ENCODE measurements at places on chromosomes 5 and 9. TPM values are rescaled to one million over a fixed set of nuclear protein-coding genes. Genes with fewer than 3 reads are reported as not detected.

The UNC13B gene
- total RNA-seq: 22.2 TPM

The SOHLH1 gene
- not detected for total RNA-seq

The CER1 gene
- total RNA-seq: 0.99 TPM

The CSF1R gene
- 44.4 TPM for total RNA-seq

The BARHL1 gene
- total RNA-seq: not detected

The EQTN gene
- total RNA-seq: not detected

The SKIC3 gene
- 103 TPM for total RNA-seq

The RNF208 gene
- total RNA-seq: 1.9 TPM

The MEIKIN gene
- not detected for total RNA-seq

The FGF10 gene
- total RNA-seq: 25.9 TPM

The WWC1 gene
- total RNA-seq: 0.28 TPM

GRCh38 chr5:33235304-33235703, 205.5 kb upstream of the TARS1 start:
- no peaks in the 10 kb centered on the region for H3K27me3 ChIP-seq
- peaks cover 40% of the 10 kb centered on the region for H3K4me1 ChIP-seq
- no peak overlapping the region for H3K4me3 ChIP-seq
- no peak overlapping the region for H3K27ac ChIP-seq

DNA sequence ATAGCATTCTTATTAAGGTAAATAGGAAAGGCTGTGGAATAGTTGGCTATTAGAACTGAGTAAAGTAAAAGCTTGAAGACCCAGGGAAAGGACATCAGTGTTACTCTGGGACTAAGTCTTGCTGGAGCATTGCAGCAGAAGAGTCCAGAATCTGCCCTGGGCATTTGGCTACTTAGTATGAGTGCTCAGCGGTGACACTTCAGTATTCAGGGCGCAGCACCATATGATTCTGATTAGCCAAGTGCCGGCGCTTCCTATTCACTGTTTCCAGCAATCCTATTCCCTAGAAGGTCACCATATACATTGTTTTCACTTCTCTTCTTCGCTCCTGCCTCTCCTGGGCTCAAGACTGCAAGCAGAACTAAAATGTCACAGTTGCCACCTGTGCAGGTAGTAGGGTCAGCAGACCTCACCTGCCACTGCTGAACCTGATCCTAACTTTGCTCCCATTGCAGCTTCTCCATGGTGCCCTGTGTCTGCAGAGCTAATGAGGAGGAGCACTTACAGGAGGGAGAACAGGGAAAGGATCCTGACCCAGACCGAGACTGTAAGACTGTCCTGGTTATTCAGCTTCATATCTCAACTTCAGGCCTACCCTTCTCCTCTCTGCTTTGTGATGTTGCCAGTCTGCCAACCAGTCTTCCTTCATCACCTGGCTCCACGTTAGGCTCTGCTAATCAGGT, 313.6 kb upstream of the PIK3R1 start:
- no peaks in the 10 kb centered on the region for H3K4me1 ChIP-seq
- no peaks in the 10 kb centered on the region for H3K36me3 ChIP-seq
- no peak overlapping the region for H3K27ac ChIP-seq
- H3K4me3 ChIP-seq: no peak overlapping the region
- no peak for DNase-seq
- no peaks in the 10 kb centered on the region for H3K27me3 ChIP-seq

GRCh38 chr5:30041291-30041690, 1152.2 kb upstream of the CDH6 start:
- no peaks in the 10 kb centered on the region for H3K36me3 ChIP-seq
- H3K4me3 ChIP-seq: no peak overlapping the region
- no peak overlapping the region for H3K27ac ChIP-seq
- no peaks in the 10 kb centered on the region for H3K27me3 ChIP-seq

DNA sequence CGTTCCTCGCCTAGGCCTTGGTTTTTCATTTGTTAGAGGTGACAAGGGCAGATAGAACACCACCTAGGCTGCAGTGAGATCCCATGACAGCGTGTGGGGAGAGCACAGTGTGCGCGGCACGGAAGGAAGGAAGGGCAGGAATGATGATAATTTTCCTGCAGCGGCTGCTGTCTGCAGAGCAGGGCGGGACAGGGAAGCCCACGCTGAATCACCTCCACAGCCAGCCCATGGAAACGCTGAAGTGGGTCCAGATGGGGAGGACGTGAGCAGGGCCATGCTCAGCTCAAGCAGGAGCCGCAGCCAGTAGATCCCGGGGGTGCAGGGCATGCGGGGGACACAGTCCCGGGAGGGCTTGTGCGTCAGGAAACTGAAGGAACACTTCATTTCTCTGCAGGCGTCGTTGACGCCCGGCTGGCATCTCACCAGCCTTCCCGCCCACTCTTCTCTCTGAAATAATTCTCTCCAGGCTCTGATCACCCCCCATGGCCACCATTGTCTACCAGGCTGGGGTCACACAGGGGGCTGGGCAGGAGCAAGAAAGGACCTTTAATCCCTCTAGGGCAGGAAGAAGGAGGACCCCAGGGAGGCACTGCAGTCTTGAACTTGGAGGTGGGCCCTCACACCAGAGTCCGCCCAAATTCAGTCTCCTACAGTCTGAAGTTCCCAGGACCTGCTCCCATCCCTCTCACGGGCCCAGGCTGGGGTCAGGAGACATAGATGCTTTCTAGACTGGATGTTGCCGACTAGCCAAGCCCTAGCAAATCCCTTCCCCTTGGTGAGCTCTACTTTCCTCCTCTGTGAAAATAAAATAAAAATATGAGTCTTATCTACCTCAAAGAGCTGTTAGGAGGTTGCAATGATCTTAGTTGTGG, 20.9 kb upstream of the SYNPO start:
- H3K27ac ChIP-seq: peak overlapping the region; percentile 37
- DNase-seq: no peak
- H3K36me3 ChIP-seq: no peaks in the 10 kb centered on the region
- H3K4me3 ChIP-seq: no peak overlapping the region

GRCh38 chr5:94746731-94747124, 128.3 kb downstream of the SLF1 start:
- no peaks in the 10 kb centered on the region for H3K36me3 ChIP-seq
- H3K27ac ChIP-seq: no peak overlapping the region
- H3K27me3 ChIP-seq: no peaks in the 10 kb centered on the region
- H3K4me3 ChIP-seq: no peak overlapping the region
- no peaks in the 10 kb centered on the region for H3K4me1 ChIP-seq

- H3K27ac ChIP-seq: no peak overlapping the region
- no peaks in the 10 kb centered on the region for H3K36me3 ChIP-seq
- H3K27me3 ChIP-seq: no peaks in the 10 kb centered on the region
- H3K4me1 ChIP-seq: no peaks in the 10 kb centered on the region
- no peak for DNase-seq
- no peak overlapping the region for H3K4me3 ChIP-seq
Observed at GRCh38 chr5:43078956-43079355, 38.8 kb upstream of the ANXA2R start.

GRCh38 chr9:32508728-32509127, 17.3 kb downstream of the RIGI start:
- no peaks in the 10 kb centered on the region for H3K36me3 ChIP-seq
- DNase-seq: no peak
- H3K27me3 ChIP-seq: no peaks in the 10 kb centered on the region
- no peak overlapping the region for H3K4me3 ChIP-seq
- no peaks in the 10 kb centered on the region for H3K4me1 ChIP-seq
- no peak overlapping the region for H3K27ac ChIP-seq

GRCh38 chr5:159184858-159185381, 24.4 kb downstream of the RNF145 start:
- no peaks in the 10 kb centered on the region for H3K36me3 ChIP-seq
- H3K4me3 ChIP-seq: no peak overlapping the region
- H3K27ac ChIP-seq: no peak overlapping the region
- DNase-seq: no peak
- peaks cover 62% of the 10 kb centered on the region for H3K4me1 ChIP-seq

GRCh38 chr9:99852617-99853016, 30.9 kb downstream of the NR4A3 start:
- no peaks in the 10 kb centered on the region for H3K36me3 ChIP-seq
- DNase-seq: no peak
- no peak overlapping the region for H3K4me3 ChIP-seq

GRCh38 chr5:129096382-129096991, 1.9 kb downstream of the ISOC1 start:
- H3K27ac ChIP-seq: no peak overlapping the region
- H3K4me1 ChIP-seq: peaks cover 33% of the 10 kb centered on the region
- no peaks in the 10 kb centered on the region for H3K36me3 ChIP-seq
- H3K27me3 ChIP-seq: no peaks in the 10 kb centered on the region

- no peaks in the 10 kb centered on the region for H3K27me3 ChIP-seq
- H3K27ac ChIP-seq: no peak overlapping the region
- no peak for DNase-seq
Observed at GRCh38 chr5:81179959-81180358, 53.2 kb upstream of the CKMT2 start.

GRCh38 chr5:128546658-128547281, 8.7 kb upstream of the FBN2 start:
- no peak overlapping the region for H3K4me3 ChIP-seq
- H3K36me3 ChIP-seq: no peaks in the 10 kb centered on the region
- H3K27me3 ChIP-seq: no peaks in the 10 kb centered on the region
- H3K4me1 ChIP-seq: no peaks in the 10 kb centered on the region
- H3K27ac ChIP-seq: no peak overlapping the region
- no peak for DNase-seq

DNA sequence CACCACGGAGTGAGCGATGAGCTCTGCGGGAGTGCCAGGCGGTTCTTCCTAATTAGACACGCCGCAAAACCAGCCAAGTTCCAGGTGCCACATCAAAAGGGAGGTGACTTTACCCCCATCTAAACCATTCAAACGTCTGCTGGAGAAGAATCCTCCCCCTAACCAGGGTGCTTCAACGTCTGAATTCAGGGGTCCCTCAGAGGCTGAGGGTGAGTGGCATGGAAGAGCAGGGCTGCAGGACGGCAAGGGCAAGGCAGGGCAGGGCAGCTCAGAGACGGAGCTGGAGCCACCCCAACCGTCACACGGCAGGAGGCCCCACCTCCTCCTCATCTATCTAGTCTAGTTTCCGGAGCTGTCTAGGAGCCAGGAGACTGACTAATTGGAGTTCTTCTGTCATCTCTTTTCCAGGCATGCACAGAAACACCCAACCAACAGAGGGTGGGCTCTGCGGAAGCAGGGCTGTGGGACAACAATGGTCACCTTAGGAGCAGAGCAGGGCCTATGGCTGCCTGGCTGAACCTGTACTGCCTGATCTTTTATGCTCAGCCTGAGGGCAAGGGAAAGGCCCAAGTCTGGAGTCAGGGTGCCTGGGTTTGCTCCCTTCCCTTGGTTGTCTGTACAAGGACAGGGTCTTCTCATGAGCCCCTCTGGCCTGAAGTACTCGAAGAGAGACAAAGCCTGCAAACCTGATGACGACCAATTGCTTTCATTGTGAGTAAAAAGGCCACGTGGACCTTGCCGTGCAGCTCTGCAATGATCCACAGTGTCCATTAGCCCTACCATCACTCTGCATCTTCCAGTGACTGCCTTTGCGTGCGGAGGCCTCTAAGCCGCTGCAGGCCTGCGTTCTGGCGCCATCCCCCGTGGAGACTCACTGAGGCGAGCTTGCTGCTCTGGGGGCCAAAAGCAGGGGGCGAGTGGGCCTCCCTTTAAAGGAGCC, 81.0 kb upstream of the SLC25A51 start:
- DNase-seq: no peak
- no peak overlapping the region for H3K27ac ChIP-seq
- H3K27me3 ChIP-seq: no peaks in the 10 kb centered on the region
- H3K36me3 ChIP-seq: no peaks in the 10 kb centered on the region
- H3K4me3 ChIP-seq: no peak overlapping the region

DNA sequence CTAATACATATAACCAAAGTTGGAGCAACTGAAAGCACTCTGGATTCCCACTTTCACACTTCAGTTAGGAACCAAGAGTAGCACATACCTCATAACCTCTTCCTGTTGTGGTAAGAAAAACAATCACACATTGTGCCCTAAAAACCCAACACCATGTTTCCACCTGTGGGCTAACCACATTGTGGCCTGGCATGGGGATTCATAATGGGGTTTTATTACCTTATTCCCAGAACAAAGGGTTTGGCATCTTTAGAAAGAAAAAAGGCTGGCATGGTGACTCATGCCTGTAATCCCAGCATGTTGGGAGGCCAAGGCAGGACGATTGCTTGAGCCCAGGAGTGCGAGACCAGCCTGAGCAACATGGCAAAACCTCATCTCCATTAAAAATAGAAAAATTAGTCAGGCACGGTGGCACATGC, 60.6 kb downstream of the HSD17B3 start:
- DNase-seq: no peak
- H3K36me3 ChIP-seq: no peaks in the 10 kb centered on the region
- H3K4me1 ChIP-seq: no peaks in the 10 kb centered on the region
- H3K27me3 ChIP-seq: no peaks in the 10 kb centered on the region
- no peak overlapping the region for H3K27ac ChIP-seq

DNA sequence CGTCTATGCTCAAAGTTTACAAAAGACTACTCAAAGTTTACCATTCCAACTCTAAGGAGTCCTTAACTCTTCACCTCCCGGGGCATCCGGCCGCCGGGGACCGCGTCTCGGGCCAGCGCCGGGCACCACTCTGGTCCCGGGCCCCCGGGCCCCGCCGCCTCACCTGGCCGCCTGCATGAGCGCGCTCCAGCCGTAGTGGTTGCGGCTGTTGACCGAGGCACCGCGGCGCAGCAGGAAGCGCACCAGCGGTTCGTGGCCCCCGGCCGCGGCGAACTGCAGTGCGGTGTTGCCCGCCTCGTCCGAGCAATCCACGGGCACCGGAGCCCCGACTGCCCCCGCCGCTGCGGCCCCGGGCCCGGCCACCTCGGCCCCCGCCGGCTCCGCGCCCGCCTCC, 388 bp downstream of the ANKS6 start:
- H3K27me3 ChIP-seq: no peaks in the 10 kb centered on the region
- H3K4me1 ChIP-seq: peaks cover 28% of the 10 kb centered on the region
- DNase-seq: no peak
- H3K36me3 ChIP-seq: no peaks in the 10 kb centered on the region
- H3K4me3 ChIP-seq: peak overlapping the region; percentile 65

DNA sequence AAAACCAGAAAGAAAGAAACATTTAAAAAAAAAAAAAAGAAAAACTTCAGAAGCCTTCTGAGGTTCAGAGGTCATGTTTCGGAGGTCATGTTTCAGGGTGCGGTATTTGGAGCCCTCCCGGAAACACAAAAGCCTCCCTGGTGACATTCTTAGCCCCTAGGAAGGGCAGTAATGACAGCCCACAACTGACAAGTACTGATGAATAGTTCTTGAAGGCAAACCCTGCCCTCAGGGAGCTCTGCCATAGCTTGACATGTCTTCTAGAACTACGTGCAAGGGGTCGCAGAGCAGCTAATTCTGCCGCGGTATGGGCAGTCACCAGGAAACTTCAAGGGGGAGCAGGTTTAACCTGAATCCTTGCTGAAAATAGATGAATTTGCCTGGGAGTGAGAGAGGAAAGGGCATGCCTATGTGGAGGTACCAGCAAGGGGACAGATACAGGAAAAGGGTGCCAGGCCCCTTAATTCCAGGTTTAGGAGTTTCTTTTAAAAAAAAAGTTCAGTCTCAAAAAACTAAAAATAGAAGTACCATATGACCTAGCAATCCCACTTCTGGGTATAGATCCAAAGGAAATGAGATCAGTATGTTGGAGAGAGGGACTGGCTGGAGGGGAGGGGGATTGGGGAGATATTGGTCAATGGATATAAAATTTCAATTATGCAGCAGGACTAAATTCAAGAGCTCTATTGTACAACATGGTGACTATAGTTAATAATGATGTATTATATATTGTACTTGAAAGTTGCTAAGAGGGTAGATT, 98.4 kb downstream of the C9orf152 start:
- no peak for DNase-seq
- no peak overlapping the region for H3K27ac ChIP-seq
- no peaks in the 10 kb centered on the region for H3K36me3 ChIP-seq
